EL (cell line): ENCODE measurements at places on chromosomes 5 and 9.
A peak's percentile ranks its signal among the peaks of the same experiment; 100 is the strongest.

DNA sequence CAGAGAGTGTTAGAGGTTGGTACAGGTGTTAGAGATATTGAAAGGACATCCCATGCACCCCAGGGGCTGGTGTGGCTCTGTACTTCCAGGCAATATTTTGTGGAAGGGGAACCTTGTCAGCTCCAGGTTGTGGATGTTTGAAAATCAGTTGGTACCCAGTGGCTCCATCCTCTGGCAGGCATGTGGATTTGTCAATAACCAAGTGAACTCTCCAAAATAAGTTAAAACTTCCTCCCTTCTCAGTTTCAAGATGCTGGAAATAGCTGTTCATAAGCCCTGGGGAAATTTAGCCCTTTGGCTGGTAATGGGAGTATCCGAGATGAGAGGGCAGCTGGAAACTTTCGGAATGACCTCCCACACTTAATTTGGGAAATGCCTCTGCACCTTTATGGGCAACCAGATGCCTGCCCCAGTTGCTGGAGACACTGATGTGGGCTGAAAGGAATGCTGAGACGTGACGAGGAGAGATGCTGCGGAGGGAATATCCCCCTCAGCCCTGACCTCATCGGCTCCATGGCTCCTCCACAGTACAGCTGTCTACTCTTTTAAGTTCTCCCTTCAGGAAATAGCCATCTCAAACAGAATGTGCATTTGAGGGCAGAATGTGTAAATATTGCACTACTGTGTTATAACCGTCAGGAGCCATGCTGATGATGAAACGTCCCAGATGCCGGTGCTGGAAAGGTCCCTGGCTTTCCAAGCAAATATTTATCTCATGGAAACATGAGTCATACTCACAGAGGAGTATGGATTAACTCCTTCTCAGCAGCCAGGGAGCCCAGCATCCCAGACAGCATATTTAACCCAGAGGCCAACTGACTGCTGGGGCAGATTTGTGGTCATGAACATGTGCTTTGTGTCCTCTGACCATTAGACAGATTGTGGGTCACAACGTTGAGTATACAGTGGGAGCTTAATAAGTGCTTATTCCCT lies 29.5 kb downstream of the TGFBI start:
- peak; percentile 99 for DNase-seq

DNA sequence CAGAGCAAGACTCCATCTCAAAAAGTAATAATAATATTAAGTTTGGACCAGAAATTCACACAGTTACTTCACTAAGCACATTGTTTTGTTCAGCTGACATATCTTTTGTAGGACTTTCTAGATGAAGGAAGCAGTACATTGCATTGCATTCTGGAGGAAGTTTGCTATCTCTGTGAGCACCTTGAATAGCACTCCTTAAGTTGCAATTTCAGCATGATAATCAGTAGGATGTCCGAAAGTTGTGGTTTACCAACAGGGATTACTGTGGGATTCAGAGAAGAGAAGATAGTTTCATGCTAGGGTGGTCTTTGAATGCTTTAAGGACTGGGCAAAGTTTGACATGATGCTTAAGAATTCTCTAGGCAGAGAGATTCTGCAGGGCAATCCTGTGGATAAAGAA lies 18.4 kb upstream of the TTC23L start:
- no peak for DNase-seq

DNA sequence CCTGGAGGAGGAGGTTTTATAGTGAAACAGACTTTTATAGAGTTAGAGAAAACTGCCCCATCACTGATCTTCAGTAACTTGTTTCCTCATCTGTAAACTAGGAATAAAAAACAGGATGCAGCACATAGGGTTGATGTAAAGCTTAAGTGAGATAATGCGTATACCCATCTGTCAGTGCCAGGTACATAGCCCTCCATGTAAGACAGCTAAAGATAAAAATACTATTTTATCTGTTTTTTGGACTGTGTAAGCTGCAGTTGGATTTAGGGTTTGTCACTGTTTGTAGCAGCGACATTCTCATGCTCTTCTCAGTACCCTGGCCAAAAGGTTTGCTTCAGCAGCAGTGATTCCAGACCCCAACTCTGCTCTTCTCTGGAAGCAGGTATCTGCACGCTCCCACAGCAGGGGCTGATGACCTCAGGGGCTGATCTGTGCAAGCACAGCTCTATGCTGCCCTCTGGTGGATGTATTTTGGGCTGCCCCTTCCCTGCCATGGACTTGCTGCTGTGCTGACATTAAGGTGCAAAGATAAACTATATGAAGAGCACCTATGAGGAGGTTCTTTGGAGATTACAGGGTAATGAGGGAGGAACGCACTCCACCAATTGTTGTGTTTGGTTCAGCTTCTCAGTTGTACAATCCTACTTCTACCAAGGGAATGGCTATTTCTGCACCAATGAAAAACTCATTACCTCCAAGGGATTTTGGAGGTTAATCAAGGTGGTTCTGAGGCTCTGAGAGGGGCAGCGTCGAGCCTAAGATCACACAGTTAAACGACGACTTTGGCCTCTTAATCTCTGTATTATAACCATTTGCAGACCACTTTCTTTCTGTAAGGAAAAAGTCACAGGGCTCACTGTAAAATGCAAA lies 13.1 kb downstream of the HMHB1 start:
- DNase-seq: peak; percentile 73

- DNase-seq: peak; percentile 74
These were observed 488.6 kb upstream of the WWC1 start for GRCh38 chr5:167802755-167803431.

GRCh38 chr9:130290291-130291181 lies 25.0 kb downstream of the HMCN2 start:
- no peak for DNase-seq

DNA sequence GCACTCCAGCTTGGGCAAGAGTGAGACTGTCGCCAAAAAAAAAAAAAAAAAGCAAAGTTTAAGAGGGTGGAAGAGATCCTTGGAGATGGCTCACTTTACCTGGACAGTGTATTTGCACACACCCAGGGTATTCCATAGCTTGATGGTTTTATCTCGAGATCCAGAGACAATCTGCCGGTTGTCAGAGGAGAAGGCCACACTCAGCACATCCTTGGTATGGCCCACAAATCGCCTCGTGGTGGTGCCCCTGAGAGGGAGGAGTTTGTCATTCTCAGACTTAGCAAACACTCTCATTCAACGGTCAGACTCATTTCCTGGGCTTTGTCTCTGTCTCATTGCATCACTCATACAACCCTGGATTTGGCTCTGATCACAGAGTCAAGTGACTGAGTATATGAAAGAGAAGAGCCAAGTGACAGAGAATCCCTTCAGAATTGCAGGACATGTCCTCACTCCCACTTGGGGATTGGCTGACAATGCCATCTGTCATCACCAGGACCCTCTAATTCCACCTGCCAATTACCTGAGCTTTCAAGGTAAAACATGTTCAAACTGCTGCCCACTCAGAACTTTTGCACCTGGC lies 2.2 kb downstream of the RACK1 start:
- DNase-seq: peak; percentile 87

DNA sequence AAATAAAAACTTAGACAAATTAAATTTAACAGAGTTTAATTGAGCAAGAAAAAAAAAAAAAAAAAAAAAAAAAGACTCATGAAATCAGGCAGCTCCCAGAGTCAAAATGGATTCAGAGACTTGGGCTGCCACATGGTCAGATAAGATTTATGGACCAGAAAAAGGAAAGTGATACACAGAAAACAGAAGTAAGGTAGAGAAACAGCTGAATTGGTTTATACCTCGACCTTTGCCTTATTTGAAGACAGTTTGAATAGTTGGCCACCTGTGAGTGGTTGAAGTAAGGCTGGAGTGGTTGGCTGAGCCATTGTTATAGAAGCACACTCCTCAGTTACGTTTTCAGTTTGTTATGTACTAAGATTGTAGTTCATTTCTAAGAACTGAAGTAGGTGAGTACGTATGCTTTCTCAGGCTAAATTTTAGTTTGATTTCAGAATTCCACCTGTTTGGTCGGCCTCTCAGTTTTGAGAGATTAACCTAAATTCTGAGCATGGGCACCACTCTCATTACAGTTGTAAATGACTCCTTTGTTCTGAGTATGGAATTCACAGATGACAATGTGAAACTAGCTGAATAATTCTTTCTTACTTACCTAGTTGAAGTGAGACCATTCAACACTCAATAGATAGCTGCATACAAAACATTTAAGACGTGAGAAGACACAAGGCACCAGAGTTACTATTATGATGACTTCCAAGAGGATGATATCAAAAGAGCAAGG lies 149.0 kb downstream of the AOPEP start:
- DNase-seq: no peak

DNA sequence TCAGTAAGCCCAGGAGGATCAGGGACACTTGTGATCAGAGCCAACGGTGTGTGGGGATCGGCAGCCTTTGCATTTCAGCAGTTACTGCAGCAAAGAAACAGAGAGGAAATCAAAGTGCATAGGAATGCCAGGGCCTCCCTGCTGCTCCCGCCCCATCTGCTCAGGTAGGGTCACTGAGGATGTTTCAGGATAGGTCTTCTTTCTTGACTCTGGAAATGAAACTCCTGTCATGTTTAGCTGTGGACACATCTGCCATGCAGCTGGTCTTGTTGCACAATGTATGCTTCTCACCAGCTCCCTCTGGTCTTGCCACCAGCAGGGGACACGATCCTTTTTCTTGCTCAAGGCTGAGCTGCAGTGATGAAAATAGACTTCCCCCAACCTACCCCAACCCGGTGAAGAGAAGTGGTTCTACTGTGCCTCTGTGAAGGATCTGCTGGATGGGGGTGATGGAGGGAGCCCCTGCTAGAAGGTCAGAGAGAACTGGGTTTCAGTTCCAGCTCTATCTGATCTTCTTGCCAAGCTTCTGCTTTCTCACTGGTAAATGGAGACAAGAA lies 185.2 kb upstream of the KLF4 start:
- DNase-seq: peak; percentile 13

DNA sequence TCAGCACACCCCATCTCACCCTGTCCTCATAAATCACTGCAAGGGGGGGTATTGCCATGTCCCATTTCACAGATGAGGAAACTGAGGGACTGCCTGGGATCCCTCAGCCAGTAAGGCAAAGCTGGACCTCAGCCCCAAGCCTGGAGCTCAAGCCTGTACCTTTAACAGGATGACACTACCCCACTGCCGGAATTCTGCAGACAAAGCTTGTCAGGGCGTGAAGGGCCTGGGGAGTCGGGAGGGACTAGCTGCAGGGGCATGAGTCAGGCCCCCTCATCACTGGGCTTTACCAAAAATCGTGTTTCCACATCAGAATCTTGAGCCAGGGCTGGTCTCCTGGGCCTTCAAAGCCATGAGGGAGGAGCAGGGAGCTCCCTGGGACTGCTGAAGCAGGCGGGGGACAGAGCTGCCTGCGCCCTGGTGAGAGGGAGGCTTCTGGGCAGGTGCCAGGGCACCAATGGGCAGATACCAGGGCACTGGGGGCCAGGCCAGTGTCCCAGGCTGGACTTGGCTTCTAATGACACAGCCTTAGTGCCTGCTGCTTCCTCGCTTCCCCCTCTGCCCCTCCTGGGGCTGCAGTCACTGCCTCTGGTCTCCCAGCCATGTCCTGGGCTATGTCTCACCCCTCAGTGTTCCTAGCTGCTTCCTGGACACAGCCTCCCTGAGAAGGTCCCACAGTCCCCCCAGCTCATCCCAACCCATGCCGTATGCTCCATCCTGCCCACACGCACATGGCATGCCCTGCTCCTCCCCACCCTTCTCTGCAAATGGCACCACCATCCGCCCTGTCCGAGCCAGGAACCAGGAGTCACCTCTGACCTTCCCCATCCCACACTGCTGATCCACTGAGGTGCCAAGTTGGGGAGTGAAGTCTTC lies 80.7 kb downstream of the LMX1B start:
- DNase-seq: no peak

DNA sequence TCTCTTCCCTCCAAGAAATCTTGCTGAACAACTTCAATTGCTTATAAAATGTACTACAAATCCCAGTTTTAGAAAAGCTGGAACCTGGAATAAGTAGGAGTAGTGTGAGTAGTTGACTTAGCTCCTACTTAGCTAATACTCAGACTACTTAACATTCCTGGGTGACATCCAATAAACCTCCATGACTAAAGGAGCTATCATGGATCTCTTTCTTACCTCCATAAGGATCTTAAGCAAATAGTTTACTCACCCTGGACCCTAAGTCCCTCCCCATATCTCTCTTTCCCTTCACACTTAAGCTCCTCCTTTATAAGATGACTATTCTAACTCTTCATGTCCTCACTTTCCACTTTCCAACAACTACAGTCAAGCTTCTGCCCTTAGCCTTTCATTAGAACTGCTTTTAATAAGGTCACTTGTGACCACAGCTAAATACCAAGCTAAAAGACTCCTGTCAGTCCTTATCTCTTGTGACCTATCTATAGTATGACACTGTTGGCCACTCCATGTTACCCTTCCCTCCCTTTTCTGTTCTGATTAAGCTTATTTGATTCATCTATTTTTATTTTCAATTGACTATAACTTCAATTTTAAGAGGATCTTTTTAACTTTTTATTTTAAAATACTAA lies 194.9 kb downstream of the RFX3 start:
- DNase-seq: peak; percentile 63
